ELR (cell line): ENCODE measurements at places on chromosomes 12 and 14.

DNA sequence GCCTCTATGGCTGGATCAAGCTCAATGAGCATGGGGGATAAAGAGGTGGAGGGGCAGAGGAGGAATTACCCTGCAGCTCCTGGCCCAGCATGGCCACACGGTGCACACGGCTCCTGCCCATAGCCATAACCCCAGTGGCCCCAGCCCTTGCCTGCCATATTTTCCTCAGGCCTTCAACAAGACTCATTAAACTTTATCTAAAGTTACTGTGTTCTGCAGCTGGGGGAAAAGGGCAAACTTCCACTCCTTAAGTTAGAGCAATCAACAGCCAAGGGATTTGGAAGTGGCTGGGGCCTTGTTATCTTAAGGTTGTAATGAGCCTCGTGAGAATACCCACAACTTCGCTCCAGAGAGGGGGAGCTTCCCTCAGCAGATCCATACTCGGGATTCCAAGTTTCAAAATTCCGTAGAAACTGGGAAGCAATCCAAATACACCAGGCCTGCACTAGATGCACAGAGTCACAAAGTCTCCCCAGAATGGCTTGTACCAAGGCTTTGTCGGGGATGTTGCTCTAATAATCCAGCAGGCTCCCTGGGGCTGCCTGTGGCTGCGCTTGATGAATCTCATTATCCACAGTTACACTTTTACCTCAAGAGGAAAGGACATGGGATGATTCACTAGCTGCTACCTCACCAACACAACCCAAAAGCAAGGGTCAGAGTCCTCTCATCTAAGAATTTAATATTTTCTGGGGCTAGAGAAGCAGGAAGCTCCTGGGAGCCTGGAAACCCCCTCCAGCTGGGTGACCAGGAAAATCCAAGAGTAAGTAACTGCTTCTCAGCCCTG, 13.0 kb upstream of the OR6J1 start:
- DNase-seq = no peak

DNA sequence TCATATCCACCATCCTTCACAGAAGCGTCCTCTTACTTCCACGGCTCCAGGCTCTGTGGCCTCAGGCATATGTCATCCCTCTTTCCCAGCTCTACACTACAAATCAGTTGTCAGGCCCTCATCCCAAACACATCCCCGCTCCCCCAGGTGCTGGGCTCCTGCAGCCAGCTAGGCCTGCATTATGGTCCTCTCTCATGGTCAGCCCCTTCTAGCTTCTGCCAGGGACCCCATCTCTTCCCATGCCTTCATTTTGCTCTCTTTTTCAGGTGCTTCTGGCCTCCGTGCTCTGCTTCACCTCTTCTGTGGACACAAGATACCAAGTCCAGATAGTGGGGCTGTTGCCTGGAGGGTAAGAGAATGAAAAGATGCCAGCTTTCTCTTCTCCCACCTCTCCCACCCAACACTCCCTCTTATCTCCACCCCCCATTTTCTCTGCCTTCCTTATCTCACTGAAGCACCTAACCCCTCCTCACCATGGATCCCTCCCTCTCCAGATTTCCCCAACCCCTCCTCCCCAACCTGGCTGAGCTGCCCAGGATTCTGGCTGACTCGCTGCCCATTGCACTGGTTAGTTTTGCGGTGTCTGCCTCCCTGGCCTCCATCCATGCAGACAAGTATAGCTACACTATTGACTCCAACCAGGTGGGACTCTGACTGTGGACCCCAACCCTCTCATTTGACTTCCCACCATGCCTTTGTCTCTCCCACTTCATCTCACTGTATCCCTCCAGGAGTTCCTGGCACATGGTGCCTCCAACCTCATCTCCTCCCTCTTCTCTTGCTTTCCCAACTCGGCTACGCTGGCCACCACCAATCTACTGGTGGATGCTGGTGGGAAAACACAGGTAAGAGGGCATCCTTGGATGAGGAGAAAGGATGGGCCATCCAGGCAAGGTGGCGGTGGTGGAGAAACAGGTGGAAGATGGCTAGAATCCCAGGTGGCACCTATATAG, 10.4 kb downstream of the B4GALNT1 start:
- no peak for DNase-seq

DNA sequence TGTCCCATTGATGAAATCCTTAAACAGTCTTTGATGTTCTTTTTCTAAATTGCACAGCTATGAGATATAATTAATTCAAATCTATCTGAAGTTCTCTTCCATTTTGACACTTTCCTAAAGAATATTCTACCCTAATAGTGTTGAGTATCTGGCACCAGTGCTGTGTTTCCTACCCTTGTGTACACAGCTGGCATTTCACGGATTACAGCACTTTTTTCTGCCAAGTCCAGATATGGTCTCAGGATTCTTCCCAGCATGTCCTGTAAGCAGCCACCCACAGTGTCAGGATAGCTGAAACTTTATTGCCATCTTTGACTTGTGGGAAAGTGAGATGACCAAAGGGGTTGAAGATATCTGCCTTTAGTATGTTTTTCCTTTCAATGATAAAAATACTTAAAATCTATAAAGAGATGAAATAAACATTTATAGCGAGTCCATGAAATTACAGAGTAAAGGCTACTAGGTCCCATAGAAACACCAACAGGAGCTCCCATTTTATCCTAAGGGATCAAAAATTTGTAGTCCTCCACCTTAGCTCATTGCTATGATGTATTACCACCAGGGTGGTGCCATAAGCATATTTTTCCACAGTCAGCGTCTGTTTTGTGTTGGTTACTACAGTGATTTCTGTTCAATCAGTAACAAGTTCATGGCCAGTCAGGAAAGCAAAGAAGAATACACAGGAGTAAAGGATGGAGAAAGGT, 96.7 kb downstream of the TRHDE start:
- no peak for DNase-seq

- peak; percentile 71 for DNase-seq
These were observed 37.7 kb downstream of the DIP2B start for GRCh38 chr12:50542448-50542847.

GRCh38 chr12:7460375-7461259, 16.7 kb upstream of the CD163L1 start:
- DNase-seq = peak; percentile 67

DNA sequence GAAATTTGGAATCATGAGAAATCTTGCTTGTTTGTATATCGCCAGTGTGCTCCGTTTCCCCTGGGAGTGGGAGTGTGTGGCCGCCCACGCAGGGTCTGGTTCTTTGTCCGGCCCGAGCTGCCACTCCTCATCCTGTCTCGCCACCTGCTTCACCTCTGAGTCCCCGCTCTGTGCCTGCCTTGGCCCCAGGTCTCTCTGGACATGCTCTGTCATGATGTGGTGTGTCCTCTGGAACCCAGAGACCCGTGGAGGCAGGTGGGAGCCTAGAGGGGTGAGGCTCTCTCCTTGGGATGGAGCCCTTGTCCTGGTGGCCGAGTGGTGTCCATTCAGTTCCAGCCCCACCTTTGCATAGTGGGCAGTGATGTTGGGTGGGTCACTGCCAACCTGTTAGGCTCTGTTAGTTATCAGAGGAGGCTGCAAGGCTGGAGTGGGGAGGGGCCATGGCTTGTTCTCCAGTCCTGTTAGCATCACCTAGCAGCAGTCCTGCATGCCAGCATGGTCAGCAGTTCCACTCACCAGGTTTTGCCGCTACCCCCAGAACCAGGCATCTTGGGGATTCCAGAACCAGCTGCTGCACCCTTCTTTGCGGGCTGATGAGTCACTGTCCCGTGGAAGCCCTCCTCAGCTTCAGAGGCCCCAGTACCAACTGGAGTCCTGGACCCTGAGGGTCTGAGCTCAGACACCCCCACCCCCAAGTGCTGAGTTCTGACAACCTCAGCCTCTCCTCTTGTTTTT, 76.5 kb downstream of the EP400 start:
- DNase-seq = peak; percentile 12

DNA sequence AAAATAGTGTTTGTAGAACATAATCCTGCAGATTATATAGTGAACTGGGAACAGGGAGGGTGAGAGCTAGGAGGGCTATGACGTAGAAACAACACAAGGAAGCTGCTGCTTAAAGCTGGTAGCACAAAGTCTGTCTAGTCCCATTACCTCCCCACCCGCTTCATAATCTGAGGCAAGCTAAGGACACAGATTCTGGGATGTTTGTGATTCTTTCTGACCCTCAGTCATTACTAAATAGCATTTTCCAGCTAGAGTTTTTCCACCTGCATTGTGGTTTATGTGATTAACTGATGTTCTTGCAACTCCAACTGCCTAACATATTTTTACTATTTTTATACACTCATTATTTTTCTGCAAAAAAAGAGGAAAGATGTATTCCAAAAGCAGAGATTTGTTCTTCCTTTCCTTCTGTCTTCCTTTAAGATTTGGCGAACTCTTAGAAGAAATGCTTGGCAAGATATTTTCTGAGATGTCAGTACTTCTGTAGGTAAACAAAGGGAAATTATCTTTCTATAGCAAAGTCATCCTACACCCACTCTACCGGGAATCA, 293.2 kb upstream of the FAR2 start:
- no peak for DNase-seq

DNA sequence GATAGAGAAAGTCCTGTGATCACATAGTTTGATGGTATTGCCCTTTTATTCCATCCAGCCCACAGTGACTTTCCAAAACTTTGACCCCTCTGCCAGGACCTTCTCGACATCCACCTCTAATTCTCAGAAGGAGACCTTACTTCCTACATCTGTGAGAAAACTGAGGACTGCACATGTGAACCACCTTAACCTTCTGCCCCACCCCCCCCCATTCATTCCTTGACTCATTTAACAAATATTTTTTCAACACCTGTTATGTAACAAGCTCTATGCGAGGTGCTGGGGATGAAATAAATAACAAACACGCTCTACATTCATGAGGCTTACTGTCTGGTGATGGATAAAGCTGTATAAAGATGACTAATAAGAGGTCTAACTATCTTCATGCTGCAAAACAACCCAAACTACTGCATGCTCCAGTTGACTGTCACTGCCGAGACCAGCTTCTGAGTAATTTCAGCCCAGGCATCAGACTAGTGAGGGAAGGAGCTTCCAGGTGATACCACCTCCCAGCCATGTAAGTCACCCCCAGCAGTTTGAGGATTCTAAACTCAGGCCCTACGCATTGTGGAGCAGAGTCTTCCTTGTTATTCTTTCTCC, 1.9 kb upstream of the HAL start:
- peak; percentile 4 for DNase-seq
